ENCODE measurements at places on chromosomes 7 and 10.

DNA sequence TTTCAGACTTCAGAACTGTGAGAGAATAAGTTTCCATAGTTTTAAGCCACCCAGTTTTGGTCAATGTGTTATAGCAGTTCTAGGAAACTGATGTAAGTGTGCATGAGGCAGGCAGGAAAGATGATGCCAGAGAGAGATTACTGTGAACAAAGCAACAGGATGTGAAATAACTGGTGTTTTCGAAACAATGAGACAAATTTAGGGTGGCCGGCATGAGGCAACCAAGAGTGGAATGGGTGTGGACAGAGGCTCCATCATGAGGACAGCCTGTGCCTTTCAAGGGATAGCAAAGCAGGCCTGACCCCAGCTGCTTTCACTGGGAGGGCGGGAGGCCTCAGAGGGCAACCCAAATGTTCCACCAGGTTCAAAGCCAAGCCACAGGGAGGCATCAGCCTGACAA is 67.3 kb upstream of the UCN3 start:
- DNase-seq: peak; percentile 9

GRCh38 chr7:122068999-122069398 is 75.0 kb downstream of the AASS start:
- DNase-seq: no peak

DNA sequence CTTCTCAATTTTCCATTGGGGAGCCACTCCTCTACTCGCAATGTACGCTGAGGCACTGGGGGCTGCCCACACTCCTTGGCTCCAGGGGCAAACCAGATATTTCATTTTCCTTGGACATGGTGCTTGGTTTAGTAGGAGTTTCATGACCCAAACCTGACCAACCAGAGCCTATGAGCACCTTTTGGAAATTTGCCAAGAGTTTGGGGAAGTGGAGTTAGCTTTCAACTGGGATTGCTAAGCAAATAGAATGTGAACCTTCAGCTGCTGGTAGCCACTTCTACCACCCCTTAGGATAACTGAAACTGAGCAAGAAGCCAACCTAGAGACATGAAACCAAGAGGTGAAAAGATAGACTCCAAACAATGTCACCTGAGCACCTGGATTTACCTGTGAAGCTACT is 74.9 kb upstream of the COL13A1 start:
- DNase-seq: no peak

- DNase-seq: no peak
These were observed 16.3 kb downstream of the FGF8 start for GRCh38 chr10:101759309-101760247.

DNA sequence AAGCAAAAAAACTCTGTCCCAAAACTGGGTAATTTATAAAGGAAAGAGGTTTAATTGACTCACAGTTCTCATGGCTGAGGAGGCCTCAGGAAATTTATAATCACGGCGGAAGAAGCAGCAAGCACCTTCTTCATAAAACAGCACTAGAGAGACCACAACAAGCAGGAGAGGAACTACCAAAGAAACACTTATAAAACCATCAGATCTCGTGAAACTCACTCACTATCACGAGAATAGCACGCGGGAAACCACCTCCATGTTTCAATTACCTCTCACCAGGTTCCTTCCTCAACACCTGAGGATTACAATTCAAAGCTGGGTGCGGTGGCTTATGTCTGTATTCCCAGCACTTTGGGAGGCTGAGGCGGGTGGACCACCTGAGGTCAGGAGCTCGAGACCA is 48.5 kb downstream of the PDIA4 start:
- no peak for DNase-seq

DNA sequence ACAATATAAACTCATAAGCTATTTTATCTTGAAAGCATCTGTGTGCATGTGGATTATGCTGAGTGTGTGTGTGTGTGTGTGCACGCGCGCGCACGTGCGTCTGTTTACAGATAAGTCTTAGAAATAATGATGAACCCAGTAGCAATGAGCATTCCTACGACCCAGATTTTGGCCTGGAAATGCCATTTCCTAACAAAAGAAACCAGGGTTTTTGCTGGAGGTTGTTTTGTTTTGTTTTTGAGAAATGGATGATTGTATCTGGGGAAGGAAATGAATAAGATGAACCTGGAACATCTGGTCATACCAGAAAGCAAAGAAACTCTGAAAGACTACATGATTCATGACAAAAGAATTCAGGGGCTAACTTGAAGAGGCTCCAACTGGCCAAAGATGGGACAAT is 22.1 kb upstream of the LMOD2 start:
- DNase-seq: no peak
